T-helper 1 cell (primary cell): ENCODE measurements at places on chromosomes 6 and 20.

DNA sequence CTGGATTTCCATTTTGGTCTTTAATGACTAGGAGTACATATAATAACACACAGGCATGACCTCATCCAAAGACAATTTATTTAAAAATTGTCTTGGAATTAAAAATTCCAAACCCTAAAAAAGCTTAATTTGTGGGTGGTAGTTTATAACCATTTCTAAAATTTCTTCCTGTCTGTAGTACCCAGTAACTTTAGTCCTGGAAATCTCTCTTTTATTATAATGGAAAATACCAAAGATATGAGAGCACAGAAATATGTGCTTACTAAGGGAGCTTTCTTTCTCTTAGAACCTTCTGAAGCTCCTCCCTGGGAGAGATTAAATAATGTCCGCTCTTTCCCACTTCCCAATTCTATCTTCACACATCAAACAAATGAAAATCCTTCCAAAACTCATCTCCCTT, 70.5 kb upstream of the PRL start:
- no peak for DNase-seq

DNA sequence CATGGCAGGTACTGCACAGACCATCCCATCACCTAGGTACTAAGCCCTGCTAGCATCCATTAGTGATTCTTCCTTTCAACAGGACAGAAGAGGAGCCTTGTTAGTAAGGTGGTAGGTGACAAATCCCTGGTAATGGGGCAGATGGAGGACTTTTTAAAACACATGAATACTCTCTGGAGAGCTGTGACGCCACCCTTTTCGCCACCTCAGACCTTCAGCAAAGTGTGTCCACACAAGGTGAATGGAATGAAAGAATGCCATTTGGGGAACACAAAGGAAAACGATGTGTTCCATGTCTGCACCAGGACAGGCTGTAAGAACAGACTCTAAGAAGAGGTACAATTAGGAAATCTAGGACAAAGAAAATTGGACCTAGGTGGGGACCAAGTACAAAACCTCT, 110.5 kb upstream of the CARMIL1 start:
- DNase-seq, result no peak

DNA sequence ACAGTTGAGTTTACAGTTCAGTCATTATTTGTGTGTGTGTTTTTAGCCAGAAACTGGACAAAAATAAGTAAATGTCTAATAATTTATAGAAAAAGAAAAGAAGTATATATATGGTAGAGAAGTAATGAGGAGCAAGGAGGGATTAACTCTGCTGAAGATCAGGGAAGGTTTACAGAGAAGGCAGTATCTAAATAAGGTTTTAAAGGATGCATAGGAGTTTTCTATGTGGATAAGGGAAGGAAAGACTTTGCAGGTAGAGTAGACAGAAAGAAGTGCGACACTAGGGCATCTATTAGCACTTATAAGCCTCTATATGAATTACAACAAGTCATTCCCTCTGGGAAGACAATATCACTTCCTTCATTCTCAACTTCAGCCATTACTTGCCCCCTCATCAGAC, 34.3 kb downstream of the ISM1 start:
- no peak for DNase-seq

DNA sequence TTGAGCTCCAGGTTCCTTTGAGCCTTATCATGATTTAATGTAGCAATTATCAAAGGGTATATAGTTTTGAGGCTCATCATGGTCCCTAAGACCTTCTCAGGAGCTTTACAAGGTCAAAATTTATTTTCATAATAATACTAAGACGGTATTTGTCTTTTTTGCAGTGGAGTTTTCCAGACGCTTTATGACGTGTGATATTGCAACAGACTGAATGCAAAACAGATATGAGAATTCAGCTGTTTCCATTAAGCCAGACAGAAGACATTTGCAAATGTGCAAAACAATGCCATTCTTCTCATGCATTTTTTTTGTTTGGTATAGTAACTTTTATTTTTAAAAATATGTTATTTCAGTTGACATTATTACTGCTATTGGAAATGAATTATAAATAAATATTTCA, 24.7 kb upstream of the CNKSR3 start:
- no peak for DNase-seq

GRCh38 chr6:129280749-129281148, 397.8 kb downstream of the LAMA2 start:
- peak; percentile 65 for DNase-seq

GRCh38 chr6:44960898-44961297, 367.2 kb upstream of the RUNX2 start:
- DNase-seq, result peak; percentile 18

- no peak for DNase-seq
Measured at GRCh38 chr20:48310305-48310704, 517.5 kb downstream of the PREX1 start.

DNA sequence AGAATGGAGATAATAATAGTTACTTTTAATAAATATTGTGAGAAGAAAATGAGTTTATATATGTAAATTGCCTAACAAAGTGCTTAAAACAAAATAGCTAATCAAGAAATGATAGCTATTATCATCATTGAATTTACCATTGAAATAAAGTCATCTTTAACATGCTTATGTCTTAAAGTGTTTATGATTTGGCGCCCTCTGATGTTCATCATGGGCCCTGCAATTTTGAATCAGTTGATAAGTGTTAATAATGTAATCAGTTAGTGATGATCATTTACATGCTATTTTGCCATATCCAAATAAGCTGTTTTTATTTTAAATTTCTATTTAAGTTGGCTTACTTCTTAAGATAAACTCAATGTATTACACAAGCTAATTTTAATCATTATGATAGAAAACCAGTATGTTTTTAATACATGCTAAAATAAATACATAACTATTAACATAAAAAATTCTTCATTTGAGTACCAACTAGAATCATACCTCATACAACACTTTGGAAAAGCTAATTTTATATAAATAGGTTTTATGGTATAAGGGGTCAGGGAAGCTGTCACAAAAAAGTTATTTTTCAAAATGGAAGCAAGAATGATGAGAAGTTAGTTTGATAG, 39.2 kb upstream of the TPD52L1 start:
- peak; percentile 18 for DNase-seq
